Nephron progenitor cell (in vitro differentiated cells): ENCODE measurements at places on chromosomes 11 and 22.

- DNase-seq, result no peak
Measured at GRCh38 chr11:3745161-3745560, 52.2 kb downstream of the NUP98 start.

DNA sequence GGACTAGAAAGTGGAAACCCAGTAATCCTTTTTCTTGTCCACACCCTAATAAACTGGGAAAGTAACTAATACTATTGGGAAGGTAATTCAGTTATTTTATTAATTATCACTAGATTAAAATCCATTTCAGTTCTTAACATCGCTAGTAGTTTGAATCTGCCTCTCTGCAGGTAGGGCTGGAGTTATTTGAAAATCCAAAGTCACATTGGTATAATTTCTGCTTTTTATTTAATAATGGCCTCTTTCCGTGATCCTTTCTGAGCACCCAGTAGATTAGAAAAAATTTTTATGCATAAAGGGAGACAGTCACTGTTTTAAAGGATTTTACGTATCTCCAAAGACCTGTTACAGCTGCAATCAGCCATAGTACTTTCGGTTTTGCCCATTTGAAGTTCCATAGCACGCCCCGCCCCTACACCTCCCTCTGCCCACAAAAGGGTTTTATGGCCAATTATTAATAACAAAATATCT, 605 bp upstream of the COPB1 start:
- peak; percentile 14 for DNase-seq

DNA sequence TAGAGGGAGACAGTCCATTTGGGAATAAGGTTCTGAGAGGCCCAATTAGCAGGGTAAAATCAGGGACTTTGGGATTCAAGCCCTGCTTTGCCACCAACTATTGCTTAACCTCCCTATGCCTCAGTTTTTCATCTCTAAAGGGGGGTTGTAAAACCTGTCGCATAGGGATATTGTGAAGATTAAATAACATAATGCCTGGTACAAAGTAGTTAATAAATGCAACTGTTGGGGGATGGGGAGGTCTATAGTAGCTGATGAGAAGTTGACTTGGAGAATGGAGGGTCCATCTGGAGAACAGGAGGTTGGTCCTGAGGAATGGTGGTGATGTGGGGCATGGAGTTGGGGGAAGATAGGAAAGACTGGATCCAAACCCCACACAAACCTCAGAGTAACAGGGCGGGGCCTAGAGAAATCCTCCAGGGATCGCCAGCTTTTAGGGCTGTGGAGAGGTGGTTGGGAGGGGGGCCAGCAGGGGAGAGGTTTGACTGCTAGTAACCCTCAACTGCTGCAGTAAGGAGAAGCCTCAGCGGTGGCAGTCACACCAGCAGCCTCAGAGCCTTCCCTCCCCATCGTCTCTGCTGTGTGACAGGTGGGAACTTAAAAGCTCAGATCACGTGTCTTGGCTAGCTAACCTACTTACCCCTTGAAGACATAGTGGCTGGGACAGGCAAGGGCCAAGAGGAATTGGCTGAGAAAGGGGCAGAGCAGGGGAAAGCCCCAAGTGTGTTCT, 1.1 kb upstream of the ABCG4 start:
- no peak for DNase-seq

DNA sequence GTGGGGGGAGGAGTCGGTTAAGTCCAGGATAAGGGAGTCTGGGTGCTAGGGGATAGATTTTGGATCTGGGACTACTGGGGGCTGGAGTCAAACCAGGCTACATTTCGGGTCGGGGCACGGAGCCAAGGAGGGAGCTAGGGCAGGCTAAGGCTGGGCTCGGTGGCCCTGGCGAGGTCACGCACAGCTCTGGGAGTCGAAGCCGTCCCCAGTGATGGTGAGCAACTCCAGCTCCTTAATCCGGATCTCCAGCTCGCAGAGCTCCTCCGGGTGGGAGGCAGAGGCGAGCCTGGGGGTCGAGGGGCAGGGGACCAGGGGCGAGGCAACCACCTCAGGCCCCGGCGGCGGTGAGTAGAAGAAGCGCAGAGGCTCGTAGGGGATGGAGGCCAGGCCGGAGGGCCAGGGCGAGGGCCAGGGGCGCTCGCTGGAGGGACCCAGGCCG, 544 bp downstream of the C11orf91 start:
- DNase-seq, result no peak

DNA sequence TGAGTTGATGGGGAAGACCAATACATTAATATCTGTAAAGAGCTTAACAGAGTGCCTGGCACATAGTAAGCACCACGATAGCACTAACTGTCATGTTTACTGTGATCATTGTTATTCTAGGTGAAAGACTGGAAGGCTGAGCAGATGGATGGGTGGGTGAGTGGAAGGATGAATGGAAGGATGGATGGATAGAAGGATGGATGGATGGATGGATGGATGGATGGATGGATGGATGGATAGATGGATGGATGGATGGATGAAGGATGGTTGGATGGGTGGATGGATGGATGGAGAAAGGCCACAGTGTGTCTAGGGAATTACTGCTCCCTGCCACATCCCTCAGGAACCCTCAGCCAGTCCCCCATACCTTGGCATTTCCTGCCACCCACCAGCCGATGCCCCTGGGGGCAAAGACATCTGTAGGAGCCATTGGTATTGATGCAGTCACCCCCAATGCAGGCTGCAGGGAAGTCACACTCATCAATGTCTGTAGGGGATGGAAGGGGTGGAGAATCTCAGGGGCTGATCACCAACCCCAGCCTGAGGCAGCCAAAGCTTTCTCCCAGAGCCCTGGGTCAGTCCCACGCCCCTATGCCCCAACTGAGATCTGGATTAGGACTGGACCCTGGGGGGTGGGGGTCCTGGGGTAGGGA, 15.3 kb downstream of the LTBP3 start:
- DNase-seq, result no peak

GRCh38 chr11:111082664-111083063, 162.9 kb upstream of the POU2AF2 start:
- DNase-seq, result no peak

GRCh38 chr22:44901301-44901700, 108.5 kb downstream of the PHF21B start:
- no peak for DNase-seq

- DNase-seq, result no peak
Measured at GRCh38 chr11:90795746-90796145, 572.9 kb upstream of the CHORDC1 start.

DNA sequence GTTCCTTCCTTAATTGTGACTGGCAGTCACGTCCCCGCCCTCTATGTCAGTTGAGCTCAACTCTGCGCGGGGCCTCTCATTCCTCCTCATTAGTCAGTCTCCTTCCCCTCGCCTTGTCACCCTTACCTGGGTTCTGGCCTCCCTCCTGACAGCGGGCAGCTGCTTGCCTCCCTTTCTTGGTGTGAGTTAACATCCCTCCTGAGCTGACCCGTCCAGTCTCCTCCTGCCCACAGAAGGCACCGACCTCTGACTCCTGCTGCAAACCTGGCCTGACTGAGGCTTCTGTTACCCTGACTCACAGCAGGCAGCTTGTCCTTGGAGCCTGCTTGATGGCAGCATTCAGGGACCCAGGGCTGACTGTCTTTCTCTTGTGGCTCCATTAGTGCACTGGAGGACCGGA, 45.2 kb downstream of the GRIK4 start:
- no peak for DNase-seq

GRCh38 chr22:39013942-39014722, at the start of gene APOBEC3C:
APOBEC3C (plus strand) TSS chr22:39014257; CDS start chr22:39014363, 106 bp downstream.
- peak; percentile 58 for DNase-seq

GRCh38 chr11:110787680-110788079, 75.4 kb upstream of the ARHGAP20 start:
- no peak for DNase-seq

DNA sequence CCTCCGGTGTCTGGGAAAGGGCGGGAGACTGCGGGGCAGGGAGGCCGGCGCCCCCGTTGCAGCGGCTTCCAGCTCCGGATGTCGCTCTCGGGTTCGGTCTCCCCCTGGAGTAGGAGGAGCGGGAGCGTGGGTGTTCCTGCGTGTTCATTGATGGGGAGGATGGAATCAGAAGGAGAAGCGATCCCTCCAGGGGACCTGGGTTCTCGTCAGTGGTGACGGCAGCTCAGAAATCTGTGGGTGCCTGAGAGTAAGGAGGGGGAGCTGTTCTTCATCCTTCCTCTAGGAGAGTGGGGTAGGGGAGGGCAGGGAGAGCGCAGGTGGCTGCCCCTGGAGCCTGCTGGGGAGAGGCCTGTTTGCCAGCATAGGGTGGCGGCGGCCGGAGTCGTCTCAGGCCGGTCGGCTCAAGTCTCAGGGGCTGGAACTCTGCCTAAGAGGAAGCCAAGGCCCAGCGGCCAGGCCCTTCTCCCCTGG, 1.1 kb downstream of the UBASH3B start:
- DNase-seq, result peak; percentile 42

- no peak for DNase-seq
Measured at GRCh38 chr11:107198490-107199007, 180.3 kb upstream of the GUCY1A2 start.

DNA sequence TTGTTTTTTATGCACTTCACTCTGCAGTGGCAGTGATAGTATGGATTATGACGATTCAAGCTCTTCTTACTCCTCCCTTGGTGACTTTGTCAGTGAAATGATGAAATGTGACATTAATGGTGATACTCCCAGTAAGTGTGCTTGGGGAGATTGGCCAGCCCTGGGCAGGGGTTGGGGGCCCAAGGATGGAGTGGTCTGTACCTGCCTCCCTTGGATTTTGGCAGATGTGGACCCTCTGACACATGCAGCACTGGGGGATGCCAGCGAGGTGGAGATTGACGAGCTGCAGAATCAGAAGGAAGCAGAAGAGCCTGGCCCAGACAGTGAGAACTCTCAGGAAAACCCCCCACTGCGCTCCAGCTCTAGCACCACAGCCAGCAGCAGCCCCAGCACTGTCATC, 14.2 kb downstream of the MADD start:
- no peak for DNase-seq

DNA sequence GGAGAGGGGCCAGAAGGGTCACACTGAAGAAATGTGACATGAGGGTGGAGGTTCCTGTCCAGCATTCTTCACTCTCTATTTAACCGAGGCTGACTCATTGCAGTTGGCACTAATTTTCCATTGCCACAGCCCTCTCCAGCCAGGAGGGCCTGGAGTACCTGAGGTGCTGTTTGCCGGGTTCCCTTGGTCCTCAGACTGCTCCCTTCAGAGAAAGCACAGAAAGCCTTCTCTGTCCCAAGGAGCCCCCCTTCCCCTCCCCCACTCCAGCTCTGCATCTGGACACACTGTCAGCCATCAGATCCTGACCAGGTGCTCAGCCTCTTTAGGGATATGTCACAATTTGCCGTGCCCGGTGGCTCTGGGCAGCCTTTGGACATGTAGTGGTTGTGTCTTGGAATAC, 3.2 kb upstream of the C11orf91 start:
- DNase-seq, result no peak

- DNase-seq, result no peak
Measured at GRCh38 chr11:12506404-12506921, 129.1 kb downstream of the PARVA start.

GRCh38 chr11:65859812-65860277, 388 bp upstream of the MUS81 start:
- no peak for DNase-seq
